ENCODE measurements at places on chromosomes 1 and 21.
A peak's percentile ranks its signal among the peaks of the same experiment; 100 is the strongest.

GRCh38 chr1:226981838-226982237 lies 41.7 kb downstream of the COQ8A start:
- DNase-seq = no peak

DNA sequence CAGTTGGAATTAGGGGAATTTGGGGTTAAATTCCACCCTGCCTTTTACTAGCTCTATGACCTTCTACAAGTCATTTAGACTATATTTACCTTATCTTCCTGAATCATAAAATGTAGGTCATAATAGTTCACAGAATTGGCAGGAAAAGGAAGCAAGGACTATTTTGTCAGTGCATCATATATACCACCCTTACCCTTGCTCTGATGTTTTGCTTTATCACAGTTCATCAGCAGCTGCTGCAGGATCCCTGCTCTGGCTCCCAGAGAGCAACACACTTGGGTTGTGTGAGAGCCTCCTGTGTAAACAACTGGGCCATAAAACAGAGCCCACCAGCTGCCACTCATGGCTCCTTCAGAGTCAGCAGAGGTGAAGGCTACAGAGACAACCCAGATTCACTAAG lies 631.6 kb upstream of the CAMK1G start:
- no peak for DNase-seq

- no peak for DNase-seq
Observed at GRCh38 chr1:41674522-41674921, 190.0 kb upstream of the EDN2 start.

- DNase-seq = no peak
Observed at GRCh38 chr1:98331243-98331642, 330.3 kb upstream of the SNX7 start.

GRCh38 chr1:89624314-89624713 lies 8.6 kb upstream of the LRRC8C start:
- no peak for DNase-seq

DNA sequence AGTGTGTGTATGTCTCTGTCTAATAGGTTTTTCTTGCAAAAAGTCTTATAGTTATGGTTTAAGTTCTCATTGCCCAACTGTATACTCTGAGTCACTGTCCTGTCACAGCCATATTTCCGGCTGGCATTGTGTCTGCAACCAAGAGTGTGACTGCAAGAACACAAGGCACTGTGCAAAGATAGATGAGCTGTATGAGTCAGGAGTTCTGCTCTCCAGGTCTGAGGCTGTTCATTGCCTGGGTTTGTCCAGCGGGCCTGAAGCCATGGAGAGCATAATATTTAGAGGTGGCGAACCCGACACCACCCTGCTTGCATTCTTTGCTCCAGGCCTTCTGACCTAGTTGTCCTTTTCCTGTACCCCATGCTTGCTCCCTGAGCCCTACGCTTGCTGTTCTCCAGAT lies 50.9 kb upstream of the CNIH3 start:
- DNase-seq = no peak

DNA sequence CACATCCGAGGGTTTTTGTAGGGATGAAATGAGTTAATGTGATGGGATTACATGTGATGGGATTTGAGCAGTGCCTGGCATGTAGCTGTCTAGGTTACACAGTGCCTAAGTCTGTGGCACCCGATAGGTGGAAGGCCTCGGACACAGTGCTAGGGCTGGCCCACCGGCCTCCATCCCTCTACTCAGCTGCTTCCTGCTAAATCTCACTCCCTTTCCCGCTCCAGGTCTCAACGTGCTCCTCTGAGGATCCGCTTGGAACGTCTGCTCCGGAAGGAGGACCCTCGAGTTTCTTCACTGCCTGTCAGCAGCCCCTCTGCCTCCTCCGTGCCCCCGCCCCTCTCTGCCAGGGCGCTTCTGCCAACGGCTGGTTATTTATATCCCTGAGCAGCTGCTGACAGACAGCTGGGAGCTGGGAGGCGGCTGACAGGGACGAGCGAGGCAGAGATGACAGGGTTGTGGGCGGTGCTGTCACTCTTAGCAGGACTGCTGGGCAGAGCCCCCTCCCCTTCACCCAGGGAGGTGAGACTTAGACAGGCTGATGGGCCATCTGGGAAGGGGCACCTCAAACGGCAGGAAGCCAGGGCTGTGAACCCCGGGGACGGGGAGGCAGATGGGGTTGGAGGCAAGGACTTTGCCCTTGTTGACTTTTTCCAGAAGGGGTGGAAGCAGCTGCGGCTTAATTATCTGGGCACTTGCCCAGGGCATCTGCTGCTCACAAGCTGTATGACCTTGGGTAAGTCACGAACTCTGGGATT lies 26.6 kb upstream of the LRRN2 start:
- DNase-seq = no peak

GRCh38 chr1:18722270-18722669 lies 91.6 kb downstream of the PAX7 start:
- DNase-seq = no peak

DNA sequence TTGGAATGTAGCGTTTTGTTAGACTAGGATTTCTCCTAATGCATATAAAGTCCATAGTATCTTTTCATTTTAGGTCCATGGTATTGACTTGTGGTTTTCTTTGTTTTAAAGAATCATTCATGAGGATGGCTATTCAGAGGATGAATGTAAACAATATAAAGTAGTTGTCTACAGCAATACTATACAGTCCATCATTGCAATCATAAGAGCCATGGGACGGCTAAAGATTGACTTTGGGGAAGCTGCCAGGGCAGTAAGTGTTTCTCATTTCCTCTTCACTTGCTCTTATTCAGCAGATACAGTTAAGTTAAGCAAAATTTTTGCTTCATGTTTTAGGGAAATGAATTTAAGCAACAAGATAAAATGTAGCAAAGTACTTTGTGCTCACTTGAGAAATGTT lies 25.4 kb downstream of the GNAI3 start:
- DNase-seq = no peak

DNA sequence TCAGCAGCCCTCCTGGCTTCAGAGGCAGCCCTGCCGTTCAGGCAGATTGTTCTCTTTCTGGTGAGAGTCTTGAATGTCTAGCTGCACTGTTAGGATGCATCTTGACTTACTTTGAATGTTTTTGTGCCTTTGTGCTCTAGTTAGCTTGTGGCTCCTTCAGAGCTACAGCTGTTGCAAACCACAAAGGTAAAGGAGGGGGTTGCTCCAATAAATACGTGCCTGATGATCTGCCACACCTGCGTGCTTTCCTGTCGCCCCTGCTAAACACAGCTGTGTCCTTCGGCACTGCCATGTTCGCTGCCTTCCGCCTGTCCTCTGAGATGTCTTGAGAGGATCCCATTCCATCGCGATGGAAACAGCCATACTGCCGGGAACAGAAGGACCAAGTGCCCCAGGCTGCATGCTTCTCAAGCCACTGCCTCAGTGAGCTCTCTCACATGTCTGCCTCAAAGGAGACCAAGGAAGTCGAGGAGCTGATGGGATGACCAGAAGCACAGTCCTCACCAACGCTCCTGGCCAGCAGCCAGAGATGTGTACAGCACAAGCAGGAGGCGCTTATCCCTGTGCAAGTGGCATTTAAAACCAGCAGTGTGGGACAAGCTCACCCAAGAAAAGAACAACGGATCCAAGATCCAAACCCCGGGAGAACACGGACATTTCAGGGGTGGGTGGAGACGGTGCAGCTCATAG lies 12.0 kb upstream of the SMIM12 start:
- no peak for DNase-seq

GRCh38 chr1:99996951-99997350 lies 27.2 kb downstream of the SLC35A3 start:
- DNase-seq = no peak

DNA sequence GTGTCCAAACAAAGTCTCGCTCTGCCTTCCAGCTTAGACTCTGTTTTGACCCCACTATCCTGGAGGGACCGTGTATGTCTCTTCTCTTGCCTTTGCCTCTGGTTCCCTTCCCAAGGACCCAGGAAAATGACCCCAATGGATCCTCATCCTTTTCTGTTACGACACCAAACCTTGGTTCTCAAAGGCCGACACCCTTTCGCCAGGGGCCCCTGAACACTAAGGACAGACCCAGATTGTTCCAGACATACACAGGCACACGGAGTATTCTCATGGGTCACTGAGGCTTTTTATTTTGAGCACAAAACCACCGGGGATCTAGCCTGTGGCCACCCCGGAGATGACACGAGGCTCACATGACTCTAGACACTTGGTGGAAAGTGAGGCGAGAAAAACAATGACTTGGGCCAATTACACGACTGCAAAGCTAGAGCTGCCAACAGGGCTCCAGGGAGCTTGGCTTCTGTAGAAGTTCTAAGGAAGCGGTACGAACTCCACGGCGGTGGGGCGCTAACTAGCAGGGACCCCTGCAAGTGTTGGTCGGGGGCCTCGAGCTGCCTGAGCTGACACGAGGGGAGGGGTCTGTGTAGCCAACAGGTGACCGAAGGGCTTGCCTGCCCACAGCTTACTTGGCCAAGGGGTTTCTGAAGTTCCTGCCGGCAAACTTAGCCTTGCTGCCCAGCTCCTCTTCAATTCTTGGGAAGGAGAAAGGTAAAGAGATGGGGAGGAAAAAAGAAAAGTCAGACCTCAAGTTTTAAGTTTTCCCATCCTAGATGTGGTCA lies 17.6 kb downstream of the ENO1 start:
- no peak for DNase-seq

DNA sequence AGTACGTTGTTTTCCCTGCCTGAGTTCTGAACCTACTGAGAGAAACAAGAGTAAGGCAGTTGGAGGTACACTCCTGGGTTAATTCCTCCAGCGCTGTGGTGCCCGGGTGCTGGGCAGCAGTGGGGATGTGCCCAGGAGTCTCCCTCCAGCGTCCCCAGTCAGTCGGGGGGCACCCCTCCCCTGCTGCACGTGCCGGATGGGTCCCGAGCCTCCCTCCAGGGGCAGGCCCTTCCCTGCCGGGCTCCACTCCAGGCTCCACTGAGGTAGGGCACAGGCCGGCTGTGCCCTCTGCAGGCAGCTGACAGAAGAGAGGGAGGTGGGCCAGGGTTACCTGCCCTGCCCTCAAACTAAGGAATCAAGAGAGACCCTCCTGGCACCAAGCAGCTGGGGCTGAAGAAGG lies 238.1 kb upstream of the VAMP3 start:
- no peak for DNase-seq

GRCh38 chr1:229784834-229785233 lies 158.8 kb downstream of the URB2 start:
- DNase-seq = no peak

DNA sequence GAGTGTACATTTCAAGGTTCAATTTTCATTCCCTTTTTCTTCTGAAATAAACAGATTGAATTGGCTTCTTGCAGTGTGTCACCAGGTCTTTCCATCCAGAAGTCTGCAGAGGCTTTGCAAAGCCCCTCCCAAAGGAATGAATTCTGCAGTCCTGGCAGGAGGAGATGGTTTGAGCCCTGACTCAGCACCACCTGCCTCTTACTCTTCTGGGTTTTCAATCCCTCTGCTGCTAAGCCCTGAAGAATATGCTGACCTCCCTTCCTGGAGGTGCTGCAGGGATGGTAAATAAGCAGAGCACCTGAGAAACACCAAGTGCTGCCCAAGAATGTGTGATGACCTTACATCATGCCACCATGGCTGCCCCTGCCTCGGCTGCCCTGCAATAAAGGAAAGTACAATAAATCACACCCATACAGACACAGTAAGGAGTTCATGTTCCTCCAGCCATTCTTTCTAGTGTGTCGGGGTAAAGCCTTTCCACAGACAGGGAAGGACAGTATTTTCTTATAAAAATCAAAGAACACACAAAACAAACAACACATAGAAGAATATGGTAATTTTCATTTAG lies 209.2 kb downstream of the ZNF326 start:
- no peak for DNase-seq

GRCh38 chr1:161738627-161739287 lies 10.8 kb upstream of the DUSP12 start:
- peak; percentile 64 for DNase-seq

GRCh38 chr1:229888157-229888556 lies 178.9 kb upstream of the GALNT2 start:
- no peak for DNase-seq

DNA sequence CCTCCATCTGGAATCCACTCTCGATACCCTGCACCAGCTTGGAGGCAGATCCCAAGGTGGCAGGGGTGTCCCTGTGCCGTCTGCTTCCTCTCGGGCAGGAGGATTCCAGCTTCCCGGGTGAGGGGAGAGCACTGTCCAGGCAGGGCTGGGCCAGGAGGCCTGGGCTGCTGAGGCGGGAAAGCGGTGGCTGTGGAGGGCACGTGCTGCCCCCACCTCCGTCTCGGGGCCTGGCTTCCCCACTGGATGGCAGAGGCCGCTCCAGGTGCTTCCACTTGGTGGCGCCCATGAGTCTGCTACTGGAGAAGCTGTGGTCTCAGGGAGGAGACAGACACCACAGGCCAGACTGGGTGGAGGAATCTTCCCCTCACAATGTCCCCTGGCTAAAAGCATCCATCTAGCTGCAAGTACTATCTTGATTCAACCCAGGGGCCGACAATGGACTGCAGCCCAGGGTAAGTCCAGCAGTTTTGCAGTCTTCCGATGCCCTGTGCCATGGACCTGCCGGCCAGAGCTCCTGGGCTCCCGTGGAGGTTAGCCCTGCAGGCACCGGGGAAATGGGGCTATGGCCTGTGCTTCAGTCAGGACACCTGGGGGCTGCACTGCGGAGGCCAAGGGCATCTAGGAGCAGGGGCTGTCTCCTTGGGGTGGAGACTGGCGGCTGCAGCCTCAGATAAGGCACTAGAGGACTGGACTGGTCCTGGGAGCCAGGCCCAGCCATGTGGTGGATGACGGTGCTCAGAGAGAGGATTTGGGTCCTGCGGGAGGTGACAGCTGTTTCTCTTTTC lies 41.3 kb upstream of the EIF4G3 start:
- DNase-seq = peak; percentile 28

DNA sequence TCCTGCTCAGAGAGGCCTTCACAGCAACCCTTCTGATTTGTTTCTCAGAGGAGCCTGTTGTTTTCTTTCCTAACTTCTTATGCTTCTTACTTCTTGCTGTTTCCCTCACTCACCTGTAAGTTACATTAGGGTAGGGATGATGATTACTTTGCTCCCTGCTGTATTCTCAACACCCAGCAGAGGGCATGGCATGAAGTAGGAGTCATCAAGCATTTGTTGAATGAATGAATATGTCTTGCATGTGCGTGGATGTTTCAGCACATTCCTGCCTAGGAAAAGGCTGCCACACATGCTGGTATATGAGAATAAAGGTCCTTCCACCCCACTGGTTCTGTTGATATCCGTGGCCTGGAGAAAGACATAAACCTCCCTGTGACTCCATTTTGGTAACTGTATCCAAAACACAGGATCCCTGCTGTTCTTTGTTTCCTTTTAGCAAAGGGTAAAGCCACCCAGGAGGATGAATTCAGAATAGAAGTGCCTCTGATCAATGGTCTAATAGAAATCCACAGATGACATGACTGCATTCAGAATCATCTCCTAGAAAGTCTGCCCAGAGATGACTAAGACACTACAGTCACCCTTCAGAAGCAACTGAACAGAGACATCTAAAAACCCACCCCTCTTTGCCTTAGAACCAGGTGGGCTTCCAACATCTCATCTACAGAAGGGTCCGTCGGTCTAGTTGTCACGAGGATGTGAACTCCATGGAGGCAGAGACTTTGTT lies 168.8 kb downstream of the ZSCAN20 start:
- DNase-seq = no peak

- no peak for DNase-seq
Observed at GRCh38 chr1:27154469-27154990, 395 bp downstream of the SLC9A1 start.
